Activated CD4-positive, alpha-beta T cell treated with anti-CD3 and anti-CD28 coated beads, Interleukin-2, amount 50 U/mL, for 48 hours (primary cell): ENCODE measurements at places on chromosomes 3 and 15.

DNA sequence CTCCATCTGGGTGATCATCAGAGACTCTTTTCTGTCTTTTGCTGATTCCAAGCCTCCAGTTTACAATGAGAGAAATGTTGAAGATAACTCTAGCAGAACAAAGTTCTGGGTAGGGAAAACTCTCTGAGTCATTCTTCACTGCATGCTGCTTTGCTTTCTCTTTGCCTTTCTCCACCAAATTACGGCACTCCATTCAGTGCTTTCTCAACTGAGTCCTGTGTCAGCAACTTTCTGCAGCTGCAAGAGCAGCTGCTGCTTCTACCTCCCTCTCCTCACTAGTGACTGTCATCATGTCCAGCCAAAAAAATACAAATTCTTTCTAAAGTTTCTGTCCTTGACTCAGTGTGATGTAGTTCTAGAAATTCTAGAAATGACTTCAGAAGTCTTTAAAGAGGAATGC is 953.8 kb downstream of the IGSF11 start:
- DNase-seq = no peak

GRCh38 chr15:75229191-75230015 is 27.7 kb downstream of the C15orf39 start:
- DNase-seq = no peak

GRCh38 chr3:76078101-76078500 is 292.8 kb upstream of the ZNF717 start:
- no peak for DNase-seq

- no peak for DNase-seq
Measured at GRCh38 chr3:189914799-189915198, 205.9 kb downstream of the P3H2 start.

- no peak for DNase-seq
Measured at GRCh38 chr15:63905558-63906265, 72.0 kb upstream of the HERC1 start.

DNA sequence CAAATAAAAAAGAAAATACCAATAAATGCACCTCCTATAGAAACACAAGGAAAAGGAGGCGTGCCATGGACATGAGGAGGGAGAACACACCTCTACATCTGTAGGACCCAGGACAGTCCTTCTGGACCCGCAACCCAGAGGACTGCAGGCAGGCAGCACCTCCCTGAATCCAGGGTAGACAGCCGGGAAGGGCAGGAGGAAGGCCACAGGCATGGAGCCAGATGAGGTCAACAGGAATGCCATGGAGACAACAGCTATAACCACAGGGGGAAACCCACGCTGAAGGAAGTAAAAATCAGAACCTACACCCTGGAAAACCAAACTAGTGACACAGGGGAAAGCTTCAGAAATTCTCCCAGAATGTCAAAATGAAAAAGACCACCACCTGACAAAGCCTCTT is 248.8 kb upstream of the NSMCE3 start:
- DNase-seq = no peak

DNA sequence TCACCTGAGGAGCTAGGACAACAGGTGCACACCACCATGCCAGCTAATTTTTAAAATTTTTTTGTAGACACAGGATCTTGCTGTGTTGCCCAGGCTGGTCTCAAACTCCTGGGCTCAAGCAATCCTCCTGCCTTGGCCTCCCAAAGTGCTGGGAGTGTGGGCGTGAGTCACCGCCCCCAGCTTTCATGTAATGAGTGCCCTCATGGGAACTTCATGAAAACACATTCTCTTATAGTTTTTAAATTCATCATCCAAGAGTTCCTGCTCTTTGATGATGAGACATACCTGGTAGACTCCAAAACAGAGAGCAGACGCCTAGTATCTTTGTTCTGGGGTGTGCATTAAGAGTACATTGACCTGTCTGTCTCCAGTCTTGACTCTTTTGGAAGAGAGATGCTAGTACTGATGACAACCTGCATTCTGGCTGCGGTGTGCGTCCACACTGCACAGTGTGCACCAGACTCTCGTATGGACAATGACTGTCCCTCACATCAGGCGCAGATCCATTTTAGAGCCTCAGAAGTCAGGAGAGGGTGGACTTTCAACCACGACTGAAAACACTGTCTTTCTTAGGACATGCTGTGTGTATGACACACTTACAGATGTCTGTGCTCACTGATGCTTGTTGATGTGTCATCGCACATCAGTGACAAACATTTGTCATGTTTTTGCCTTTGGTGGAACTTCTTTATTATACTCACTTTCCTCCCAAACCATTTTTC is 2.0 kb downstream of the NRROS start:
- peak; percentile 78 for DNase-seq

GRCh38 chr15:55035749-55036148 is 161.0 kb downstream of the RSL24D1 start:
- no peak for DNase-seq

- no peak for DNase-seq
Measured at GRCh38 chr3:114709102-114709501, 415.3 kb downstream of the TIGIT start.

DNA sequence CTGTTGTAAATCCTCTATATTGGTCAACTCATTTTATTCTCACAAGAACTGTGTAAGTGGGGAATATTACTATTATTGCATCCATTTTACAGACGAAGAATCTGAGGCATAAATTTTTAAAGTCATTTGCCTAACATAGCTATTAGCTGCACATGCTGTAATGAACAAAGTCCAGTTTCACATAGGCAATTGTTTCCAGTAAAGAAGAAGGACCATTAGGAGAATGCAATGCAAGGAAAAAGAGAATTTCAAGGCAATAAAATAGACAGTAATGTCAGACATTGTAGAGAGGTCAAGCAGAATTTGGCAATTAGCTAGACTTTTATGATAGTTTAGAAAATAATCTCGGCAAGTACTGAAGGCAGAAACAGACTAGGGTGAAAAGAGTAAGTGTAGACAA is 578.7 kb upstream of the NECTIN3 start:
- DNase-seq = no peak

DNA sequence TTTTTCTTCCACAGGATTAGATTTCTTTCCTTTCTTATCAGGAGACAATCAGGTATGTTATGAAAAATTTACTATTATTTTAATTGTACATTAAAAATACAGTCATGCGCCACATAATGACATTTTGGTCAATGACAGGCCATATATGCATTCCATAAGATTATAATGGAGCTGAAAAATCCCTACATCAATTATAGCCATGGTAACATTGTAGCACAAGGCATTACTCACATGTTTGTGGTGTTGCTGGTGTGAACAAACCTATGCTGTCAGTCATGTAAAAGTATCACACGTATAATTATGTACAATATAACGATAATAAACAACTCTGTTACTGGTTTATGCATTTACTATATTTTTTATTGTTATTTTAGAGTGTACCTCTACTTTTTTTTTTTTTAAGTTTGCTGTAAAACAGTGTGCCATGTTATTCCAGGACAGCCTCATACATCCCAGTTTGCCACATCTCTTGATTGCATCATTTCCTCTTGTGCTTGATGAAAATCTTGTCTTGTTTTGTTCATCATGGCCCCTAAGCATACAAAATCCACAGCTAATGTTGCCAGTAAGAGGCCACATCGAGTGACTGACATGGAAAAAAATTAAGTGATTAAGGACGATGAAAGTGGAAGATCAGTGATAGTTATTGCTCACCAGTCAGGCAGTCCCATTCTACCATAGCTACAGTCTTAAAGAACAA is 21.4 kb downstream of the CALML4 start:
- no peak for DNase-seq
